ENCODE measurements at places on chromosomes 12 and 14.

GRCh38 chr12:53234271-53234914 lies 2.4 kb upstream of the RARG start:
- DNase-seq: no peak

GRCh38 chr12:5480218-5480937 lies 48.5 kb downstream of the NTF3 start:
- DNase-seq: peak; percentile 43

DNA sequence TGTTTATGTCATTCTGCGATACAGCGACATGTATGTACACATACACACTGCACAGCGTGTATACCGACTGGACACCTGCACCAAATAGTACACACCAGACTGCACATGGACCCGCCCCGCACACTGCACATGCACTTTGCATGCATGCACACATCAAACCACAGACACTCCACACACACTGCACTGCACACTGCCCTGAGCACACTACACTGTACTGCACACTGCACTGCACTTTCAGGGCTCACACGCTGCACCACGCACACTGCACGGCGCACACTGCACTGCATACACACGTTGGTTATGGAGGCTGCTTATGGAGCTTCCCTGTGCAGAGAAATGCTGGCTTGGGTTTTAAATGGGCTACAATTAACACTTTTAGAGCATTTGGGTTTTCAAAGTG lies 1.6 kb downstream of the PAPLN start:
- no peak for DNase-seq

DNA sequence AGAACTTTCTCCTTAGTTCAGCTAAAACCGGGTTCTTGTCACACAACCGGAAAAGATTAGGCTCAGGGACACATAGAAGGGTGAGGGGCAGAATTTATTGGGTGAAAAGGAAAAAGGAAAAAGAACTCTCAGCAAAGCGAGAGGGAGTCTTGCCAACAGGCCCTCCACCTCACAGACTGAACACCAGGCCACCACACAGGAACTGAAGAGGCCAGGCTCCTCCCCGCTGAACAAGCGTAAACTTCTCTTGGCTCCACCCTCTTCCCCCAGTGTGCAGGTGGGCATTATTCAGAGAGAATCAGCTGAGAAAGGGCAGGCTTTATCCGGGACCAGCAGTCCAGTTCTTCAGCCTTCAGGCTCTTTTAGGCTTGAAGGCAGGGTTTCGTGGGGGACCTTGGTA lies 125.6 kb upstream of the FGD4 start:
- DNase-seq: no peak

DNA sequence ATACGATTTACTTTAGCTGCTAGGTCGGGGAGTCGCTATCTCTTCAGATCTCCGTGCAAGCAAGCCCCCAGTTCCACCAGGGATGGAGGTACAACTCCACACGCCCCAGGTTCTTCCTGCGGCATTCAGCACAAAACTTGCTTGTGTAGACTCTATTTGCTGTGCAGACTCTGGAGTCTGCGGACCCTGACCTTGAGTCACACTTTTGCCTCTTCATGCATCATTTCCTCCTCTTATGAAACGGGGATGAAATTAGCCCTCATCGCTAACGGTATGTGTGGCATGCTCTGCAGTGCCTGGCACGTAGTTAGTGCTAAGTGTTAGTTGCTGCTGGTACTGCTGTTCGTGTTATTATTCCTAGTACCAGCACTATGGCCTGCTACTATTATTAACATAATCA lies 84.4 kb downstream of the TMEM132D start:
- no peak for DNase-seq

DNA sequence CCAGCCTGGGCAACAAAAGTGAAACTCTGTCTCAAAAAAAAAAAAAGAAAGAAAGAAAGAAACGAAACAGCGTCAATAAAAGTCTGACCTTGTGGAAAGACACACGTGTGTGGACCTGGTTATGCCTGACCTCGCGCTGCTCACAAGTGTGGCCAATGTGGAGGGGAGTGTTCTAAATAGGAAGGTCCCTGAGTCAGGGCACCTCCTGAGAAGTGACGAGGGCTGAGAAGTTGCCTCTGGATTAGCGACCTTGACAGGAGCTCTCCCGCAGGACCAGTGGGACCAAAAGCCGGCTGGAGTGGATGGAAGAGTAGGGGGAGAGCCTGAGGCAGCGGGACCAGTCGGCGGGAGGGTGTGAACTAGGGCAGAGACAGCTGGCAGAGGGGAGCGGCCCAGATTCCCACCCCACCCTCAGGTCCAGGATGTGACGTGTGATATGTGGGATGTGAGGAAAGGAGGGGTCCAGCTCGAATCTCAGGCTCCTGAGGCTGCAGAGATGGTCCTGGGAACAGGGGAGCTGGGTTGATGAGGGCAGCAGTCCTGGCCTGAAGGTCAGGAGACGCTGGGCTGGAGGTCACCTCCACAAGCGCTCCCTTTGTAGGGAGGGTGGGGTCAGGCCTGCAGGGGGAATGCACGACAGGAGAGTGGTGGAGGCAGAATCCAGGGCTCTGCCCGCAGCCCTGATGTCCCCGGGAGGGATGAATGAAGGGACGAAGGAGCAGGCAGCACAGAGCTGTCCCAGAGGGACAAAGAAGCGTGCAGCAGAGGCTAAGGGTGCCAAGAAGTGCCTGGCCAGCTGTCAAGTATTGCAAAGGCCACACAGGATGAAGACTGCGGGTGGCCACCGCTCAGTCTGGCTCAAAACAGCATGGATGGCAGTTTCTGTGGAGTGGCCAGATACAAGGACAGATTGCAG lies 24.8 kb upstream of the GPR68 start:
- no peak for DNase-seq

- no peak for DNase-seq
Observed at GRCh38 chr14:79525416-79525815, 685.9 kb downstream of the DIO2 start.

DNA sequence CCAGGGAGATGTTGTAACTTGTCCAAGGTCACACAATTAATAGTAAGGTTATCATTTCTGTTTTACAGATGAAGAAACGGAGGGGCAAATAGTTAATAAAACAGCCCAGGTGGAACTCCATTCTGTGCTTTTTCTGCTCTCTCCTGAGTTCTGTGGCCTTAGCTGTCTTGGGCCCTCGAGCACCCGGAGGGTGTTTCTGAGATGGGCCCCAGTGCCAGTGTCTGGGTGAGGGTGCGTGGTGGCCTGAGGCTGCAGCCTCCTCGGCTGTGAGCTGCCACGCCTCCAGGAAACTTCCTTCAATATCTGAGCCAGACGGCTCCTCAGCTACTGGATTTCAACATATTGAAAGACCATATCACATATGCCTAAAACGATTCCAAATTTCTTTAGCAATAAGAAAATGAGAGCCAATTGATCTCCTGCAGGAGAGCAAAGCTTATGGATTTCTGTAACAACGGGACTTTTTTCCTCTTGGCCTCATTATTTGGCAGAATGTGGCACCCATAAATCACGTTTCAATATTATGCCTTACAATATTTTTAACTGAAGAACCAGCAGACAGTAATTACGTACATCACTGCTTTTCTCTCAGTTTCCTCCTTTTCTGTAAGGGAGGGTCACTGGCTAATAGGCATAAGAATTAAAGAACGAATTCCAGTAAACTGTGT lies 74.8 kb upstream of the DICER1 start:
- no peak for DNase-seq

- DNase-seq: no peak
Observed at GRCh38 chr12:23687947-23688346, 261.5 kb downstream of the SOX5 start.

DNA sequence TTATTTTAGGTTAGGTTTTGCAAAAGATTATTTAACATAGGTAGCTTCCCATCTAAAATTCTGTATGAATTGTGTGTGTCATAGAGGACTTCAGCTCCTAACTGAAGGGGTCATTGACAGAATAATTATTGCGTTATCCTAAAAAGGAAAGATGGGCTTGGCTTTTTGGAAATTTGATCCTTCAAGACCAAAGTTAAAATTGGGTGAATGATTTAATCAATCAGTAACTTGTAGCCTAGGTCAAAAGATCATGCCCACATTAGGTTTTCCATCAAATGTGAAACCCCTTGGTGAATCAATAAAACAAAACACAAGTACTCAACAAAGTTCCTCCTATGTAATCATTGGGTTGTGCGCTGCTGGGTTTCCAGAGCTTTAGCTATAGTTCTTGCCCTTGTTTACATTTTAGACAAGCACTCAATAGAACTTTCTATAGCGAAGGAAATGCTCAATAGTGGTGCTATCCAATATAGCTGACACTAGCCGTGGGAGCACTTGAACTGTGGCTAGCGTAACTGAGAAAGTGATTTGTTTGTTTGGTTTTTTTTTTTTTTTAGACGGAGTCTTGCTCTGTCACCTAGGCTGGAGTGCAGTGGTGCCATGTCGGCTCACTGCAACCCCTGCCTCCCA lies 37.6 kb upstream of the ARHGAP5 start:
- no peak for DNase-seq

- no peak for DNase-seq
Observed at GRCh38 chr14:42541535-42542001, 934.9 kb downstream of the LRFN5 start.

GRCh38 chr14:26730929-26731618 lies 133.2 kb upstream of the NOVA1 start:
- peak; percentile 54 for DNase-seq

GRCh38 chr14:100286484-100287191 lies 19.6 kb downstream of the SLC25A29 start:
- no peak for DNase-seq

DNA sequence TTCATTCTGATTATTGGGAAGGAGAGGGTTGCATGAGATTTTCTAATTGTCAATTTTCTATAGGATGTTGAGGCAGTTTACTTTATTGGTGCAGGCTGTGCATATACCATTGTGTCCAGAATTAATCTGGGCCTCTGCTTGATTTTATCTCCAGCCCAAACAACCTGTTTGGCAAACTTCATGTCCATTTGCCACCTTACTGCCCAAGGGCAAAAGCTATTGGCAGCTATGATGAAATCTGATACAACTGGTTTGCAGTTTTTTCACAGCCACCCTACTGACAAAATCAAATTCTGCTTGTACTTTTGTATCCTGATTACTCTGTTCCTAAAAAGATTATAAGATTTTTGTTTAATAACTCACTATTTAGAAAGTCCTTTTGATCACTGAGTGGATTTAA lies 789.2 kb upstream of the FBXO33 start:
- DNase-seq: peak; percentile 32

DNA sequence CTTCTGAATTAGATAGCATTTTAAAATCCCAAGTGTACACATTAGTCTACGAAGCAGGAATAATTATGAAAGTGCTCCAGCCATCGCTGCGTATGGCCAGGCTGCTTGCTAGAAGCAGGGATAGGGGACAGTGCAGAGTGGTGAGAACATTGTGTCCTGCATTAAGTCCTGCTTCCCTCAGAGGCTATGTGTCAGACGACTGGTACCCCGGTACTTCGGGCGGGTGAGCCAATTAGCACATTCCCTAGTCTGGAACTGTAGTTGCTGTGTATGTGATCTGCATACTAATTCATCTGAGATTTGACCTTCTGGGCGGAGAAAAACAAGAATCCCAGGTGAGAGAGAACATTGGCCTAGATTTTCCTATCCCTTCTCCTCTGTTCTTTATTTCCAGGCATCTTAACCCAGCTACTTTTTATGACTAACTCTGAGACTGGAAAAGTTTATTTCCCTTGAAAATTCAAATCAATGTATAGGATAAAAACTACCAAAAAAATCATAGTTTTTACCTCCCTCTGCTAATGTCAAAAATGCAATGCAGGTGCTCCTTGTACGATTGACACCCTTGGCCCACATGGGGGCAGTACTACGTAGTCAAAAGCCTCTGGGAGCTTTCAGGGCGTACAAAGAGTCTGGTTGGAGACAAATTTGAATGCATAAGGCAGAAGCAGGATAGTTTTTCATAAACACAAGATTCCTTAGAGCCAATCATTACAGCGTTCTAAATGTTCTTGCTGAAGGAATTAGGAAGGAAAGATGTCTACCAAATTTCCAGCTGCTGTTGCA lies 764.3 kb downstream of the NOVA1 start:
- peak; percentile 64 for DNase-seq

DNA sequence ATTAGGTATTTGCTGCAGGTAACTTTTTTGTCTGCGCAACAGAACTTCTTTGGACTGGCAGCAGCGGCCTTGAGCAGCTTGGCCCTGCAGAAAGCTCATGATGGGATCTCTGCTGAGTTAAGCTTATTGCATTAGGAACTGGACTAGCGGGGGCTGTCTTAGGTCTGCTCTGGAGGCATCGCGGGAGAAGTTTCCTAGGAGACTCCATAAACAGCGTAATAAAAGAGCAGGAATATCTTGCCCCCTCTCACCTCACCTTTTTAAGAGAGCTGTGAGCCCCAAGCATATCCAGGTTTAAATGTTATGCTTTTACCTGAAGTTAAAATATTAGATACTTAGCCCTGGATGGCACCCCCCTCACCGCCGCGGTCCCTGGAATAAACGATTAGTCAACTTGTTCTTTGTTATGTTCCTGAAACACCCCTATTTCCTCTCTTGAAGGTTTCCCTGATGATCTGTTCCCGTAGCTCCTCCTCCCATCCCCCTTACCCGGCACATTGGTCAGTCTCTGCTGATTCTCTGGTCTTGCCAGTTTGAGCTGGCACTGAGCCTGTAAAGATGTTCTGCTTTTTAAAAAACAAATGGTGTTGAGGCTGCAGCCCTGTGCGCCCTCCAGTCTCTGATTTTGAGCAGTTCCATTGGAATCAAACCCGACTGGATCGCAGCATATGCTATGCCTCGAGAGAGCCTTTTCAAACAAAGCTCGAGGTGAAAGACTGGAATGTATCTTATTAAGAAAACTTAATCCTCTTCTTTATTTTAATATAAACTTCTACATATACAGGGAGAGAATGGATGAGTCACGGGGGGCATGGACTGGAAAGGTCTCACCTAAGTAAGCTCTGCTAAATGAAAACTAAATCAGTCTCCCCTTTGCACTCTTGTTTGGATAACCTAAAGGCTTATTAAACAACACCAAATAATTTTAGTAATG lies 1.9 kb downstream of the MLXIP start:
- no peak for DNase-seq

GRCh38 chr14:28769276-28769880 lies 2.8 kb downstream of the FOXG1 start:
- no peak for DNase-seq

- no peak for DNase-seq
Observed at GRCh38 chr12:27623645-27624044, 72.6 kb upstream of the REP15 start.

- DNase-seq: no peak
Observed at GRCh38 chr14:24277071-24277470, 5.7 kb upstream of the RABGGTA start.

GRCh38 chr12:47950856-47951468 lies 12.4 kb upstream of the TMEM106C start:
- DNase-seq: no peak

DNA sequence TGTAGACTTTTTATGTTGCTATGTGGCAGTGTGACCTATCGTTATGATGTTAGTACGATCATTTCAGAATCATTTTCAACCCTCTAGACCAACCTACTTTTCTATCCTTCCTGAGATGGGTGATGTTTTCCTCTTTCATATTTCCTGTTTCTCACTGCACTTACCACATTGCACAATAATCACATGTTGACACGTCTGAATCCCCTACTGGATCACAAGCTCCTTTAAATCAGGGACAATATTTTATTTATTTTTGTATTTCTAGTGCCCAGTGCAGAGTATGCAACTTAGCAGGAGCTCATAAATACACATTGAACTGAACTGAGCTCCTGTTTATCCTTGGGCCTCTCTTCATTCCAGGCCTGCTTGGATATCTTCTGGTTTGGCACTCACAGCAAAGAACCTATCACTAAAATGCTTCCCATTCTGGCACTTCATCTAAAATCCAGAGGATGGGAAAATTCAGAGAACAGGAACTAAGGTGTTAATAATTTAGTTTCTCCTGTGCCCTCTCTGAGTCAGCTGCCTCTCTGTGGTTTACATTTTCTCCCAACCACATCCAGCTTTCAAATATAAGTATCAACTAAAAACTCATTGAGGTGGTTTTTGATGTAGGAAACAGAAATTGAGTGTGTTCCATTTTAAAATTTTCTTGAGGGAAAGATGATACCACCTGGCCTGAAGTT lies 69.4 kb upstream of the DYRK2 start:
- no peak for DNase-seq

All from NCI-H1092 treated with DMSO at 0.1 percent for 48 hours (cell line).